ENCODE measurements at places on chromosomes 5 and 9.

GRCh38 chr5:8522646-8523045 is 653.7 kb downstream of the MTRR start:
- DNase-seq = no peak

- DNase-seq = no peak
Measured at GRCh38 chr9:17611917-17612316, 33.1 kb downstream of the SH3GL2 start.

DNA sequence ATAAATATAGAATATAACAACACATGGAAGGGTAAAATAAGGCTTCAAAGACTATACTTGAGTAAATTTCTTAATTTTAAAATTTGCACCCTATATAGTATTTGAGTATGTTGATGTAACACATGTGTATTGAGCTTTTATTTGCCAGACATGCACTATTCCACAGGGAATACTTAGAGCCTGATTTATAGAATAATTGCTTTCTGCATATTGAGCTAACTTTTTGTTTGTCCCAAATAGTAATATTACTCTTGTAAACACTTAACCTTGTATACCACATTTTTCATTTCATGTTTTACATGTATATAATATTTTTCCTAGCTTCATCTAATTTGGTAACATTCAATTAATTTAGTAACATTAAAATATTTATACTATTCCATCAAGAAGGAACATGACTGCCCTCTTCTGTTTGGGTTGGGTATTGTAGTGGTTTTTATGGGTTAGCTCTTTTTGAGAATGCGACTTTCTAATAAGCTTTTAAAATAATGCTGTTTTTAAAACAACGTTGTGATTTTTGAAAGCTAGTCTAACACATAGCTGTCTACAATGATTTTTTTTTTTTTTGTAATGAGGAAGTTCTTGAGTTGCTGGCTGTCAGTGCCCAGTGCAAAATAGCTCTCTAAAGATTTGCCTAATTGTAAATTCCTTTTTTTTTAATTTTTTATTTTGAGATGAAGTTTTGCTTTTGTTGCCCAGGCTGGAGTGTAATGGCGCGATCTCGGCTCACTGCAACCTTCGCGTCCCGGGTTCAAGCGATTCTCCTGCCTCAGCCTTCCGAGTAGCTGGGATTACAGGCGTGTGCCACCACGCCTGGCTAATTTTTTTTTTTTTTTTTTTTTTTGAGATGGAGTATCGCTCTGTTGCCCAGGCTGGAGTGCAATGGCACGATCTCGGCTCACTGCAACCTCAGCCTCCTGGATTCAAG is 4.8 kb downstream of the SUB1 start:
- no peak for DNase-seq

DNA sequence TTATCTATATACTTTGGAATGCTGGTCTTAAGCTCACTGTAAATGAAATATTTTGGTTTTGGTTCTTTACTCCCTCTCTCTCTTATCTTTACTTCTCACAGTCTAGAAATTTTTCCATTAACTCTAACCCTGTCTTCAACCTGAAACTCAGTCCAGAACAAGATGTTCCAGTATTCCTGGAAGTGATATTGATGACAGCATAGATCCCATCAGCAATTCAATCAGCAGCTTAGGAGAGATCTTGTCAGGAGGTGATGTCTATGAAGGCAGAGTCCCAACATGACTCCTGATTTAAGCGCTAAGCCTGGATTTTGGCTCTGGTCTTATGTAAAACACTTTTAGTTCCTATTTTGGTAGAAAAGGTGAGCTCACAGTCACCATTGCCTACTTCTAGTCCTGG is 52.6 kb downstream of the RFK start:
- DNase-seq = no peak

GRCh38 chr9:128828719-128829452 is 708 bp downstream of the SPOUT1 start:
- DNase-seq = no peak

GRCh38 chr5:61234019-61234418 is 71.8 kb upstream of the SMIM15 start:
- DNase-seq = no peak

DNA sequence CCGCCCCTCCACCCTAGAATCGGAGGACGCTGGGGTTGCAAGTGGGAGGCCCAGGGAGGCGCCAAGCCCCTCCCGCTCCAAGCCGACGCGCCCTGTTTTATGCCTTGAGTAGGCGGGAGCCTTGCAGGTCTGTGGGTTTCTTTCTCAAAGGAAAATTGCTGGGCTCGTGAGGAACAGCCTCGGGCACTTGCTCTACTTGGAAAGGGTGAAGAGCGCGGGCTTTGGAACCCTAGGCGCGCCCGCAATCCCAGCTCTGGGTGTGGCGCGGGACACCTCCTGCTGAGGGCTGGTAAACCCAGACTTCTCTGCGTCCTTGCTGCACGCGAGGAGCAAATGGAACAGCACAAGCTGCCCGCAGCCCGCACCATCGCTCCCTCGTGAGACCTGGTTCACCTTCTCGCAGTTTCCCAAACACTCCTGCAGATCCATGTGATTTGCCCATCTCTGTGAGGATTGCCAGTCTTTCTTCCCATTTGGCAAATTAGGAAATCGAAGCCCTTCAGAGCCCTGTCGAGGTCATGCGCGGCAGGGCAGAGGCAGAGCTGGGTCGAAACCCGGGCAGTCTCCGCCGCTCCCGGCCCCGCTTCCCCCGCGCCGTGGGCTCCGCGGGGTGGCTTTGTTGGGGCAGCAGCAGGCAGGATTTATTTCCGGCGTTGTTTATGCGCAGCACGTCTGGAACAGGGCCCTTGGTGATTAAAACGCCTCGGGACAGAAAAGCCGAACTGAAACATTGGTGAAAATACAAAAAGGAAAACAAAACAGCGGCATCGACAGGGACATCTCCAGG is 98.4 kb upstream of the CPLX2 start:
- DNase-seq = no peak

Measured in hippocampal formation (tissue), 2 donors.